ENCODE measurements at places on chromosomes 11 and 22. TPM values are rescaled to one million over a fixed set of nuclear protein-coding genes. Genes with fewer than 3 reads are reported as not detected.

GRCh38 chr11:88117281-88117858, 57.9 kb downstream of the RAB38 start:
- H3K27ac ChIP-seq: no peak overlapping the region
- H3K4me1 ChIP-seq: no peaks in the 10 kb centered on the region
- DNase-seq: no peak
- H3K36me3 ChIP-seq: no peaks in the 10 kb centered on the region

MS4A4A gene
- total RNA-seq: 24.6 TPM

- H3K36me3 ChIP-seq: no peaks in the 10 kb centered on the region
- no peak overlapping the region for H3K27ac ChIP-seq
- H3K4me3 ChIP-seq: no peak overlapping the region
- no peak for DNase-seq
- no peaks in the 10 kb centered on the region for H3K27me3 ChIP-seq
These were observed 2.3 kb downstream of the ACY3 start for GRCh38 chr11:67648140-67648795.

GRCh38 chr22:29113319-29113718, 40.5 kb downstream of the KREMEN1 start:
- H3K4me3 ChIP-seq: no peak overlapping the region
- no peak for DNase-seq
- H3K36me3 ChIP-seq: no peaks in the 10 kb centered on the region

PSMC3 gene
- total RNA-seq: 98.5 TPM

TCN1 gene
- total RNA-seq: not detected

DNA sequence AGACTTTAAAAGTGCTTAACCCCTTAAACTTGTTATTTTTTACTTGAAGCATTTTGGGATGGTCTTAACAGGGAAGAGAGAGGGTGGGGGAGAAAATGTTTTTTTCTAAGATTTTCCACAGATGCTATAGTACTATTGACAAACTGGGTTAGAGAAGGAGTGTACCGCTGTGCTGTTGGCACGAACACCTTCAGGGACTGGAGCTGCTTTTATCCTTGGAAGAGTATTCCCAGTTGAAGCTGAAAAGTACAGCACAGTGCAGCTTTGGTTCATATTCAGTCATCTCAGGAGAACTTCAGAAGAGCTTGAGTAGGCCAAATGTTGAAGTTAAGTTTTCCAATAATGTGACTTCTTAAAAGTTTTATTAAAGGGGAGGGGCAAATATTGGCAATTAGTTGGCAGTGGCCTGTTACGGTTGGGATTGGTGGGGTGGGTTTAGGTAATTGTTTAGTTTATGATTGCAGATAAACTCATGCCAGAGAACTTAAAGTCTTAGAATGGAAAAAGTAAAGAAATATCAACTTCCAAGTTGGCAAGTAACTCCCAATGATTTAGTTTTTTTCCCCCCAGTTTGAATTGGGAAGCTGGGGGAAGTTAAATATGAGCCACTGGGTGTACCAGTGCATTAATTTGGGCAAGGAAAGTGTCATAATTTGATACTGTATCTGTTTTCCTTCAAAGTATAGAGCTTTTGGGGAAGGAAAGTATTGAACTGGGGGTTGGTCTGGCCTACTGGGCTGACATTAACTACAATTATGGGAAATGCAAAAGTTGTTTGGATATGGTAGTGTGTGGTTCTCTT, 2.8 kb downstream of the MALAT1 start:
- H3K27ac ChIP-seq: peak overlapping the region; percentile 95
- peaks cover 5% of the 10 kb centered on the region for H3K4me1 ChIP-seq
- H3K36me3 ChIP-seq: no peaks in the 10 kb centered on the region
- no peak for DNase-seq

GRCh38 chr11:12692229-12693075, 18.2 kb downstream of the TEAD1 start:
- peak overlapping the region; percentile 54 for H3K4me3 ChIP-seq
- H3K27me3 ChIP-seq: no peaks in the 10 kb centered on the region
- H3K4me1 ChIP-seq: no peaks in the 10 kb centered on the region
- peak; percentile 73 for DNase-seq
- peak overlapping the region; percentile 96 for H3K27ac ChIP-seq

DNA sequence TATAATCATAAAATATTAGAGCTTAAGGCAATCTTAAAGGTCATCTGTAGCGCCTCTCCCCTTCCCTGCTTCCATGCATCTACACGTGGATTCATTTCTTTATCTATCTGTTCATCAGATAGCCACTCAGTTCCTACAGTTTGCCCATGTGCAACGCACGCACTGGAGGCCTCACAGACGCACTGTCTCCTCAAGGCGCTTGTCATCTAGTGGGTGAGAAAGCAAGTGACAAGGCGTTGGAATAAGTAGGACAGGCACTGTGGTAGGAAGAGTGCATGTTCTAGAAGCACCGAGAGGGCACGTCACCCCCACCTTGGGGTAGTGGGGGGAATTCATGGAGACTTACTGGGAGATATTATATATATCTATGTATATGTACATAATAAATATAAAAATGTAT, 20.8 kb upstream of the JAM3 start:
- no peaks in the 10 kb centered on the region for H3K36me3 ChIP-seq
- H3K4me3 ChIP-seq: no peak overlapping the region
- DNase-seq: no peak
- no peak overlapping the region for H3K27ac ChIP-seq
- H3K4me1 ChIP-seq: no peaks in the 10 kb centered on the region

RASGRP2 gene
- 10.0 TPM for total RNA-seq

- H3K36me3 ChIP-seq: no peaks in the 10 kb centered on the region
- DNase-seq: peak; percentile 67
- H3K27ac ChIP-seq: peak overlapping the region; percentile 77
- H3K4me3 ChIP-seq: no peak overlapping the region
- H3K4me1 ChIP-seq: no peaks in the 10 kb centered on the region
These were observed 79.1 kb upstream of the KCNQ1OT1 start for GRCh38 chr11:2778630-2779498.

KCNQ1 gene
- 6.2 TPM for total RNA-seq

SLC22A8 gene
- not detected for total RNA-seq

SGSM1 gene
- total RNA-seq: 1.9 TPM

- no peaks in the 10 kb centered on the region for H3K27me3 ChIP-seq
- H3K36me3 ChIP-seq: no peaks in the 10 kb centered on the region
- no peak overlapping the region for H3K27ac ChIP-seq
- no peak for DNase-seq
- H3K4me3 ChIP-seq: no peak overlapping the region
These were observed 41.2 kb upstream of the ARL14EP start for GRCh38 chr11:30281476-30282288.

MS4A14 gene
- total RNA-seq: 2.3 TPM

DNA sequence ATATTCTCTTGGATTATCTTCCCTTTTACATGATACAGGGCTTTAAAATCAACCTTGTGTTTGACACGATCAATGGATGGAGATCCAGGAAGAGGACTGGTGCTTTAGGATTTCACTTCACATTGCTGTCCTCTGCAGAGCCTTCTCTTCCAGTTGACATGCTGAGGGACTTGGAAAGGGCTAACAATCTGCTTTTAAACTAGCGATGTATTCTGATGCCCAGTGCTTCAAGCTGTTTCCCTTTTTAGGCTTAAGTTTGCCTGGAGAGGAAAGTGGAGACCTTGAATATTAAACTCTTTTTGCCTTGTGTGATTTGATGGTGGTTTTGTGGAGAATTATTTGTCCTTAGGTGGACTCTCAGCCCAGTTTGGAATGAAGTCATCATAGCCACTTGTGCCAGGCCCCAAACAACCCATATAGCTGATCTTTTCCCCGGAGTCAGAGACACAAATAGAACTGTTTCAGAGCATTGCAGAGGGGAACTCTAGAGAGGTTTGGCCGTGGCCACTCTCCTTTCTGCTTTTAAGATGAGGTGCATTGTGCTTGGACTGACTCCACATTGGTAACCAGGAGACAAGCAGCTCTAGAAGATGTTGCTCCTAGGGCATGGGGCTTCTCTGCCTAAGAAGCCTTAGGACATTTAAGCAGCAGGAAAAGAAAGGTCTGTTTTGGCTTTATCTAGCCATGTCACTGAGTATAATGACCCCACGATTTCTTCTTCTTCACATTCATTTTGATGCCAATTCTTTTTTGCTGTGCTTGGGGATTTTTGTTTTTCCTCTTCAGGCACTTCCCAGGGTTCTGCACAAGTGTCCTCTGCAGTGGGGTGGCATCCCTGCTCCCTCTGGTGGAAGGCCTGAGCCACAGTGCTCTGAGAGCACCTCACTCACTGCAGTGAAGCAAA, 152.8 kb downstream of the NCAM1 start:
- H3K36me3 ChIP-seq: no peaks in the 10 kb centered on the region
- H3K4me1 ChIP-seq: no peaks in the 10 kb centered on the region
- H3K27me3 ChIP-seq: no peaks in the 10 kb centered on the region
- no peak overlapping the region for H3K27ac ChIP-seq
- peak; percentile 66 for DNase-seq

DNA sequence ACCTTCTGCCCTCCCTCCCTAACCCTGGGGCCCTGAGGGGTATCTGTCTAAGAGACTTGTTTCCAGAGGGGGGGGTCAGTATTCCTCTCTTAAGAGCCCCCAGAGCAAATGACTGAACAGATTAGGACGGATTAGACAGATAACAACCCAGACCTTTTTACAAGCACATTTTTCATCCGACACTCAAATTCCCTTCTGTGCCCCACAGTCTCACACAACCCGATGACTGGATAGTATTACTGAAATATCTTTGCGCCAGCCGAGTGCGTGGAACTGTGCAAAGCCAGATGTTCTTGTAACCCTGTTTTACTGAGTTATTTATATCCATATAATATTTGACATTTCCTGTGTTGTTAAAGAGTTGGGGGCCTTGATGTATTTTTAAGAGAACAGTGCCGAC, 30.9 kb upstream of the FLI1 start:
- H3K4me1 ChIP-seq: no peaks in the 10 kb centered on the region
- H3K27me3 ChIP-seq: peaks cover 10% of the 10 kb centered on the region
- H3K27ac ChIP-seq: no peak overlapping the region
- H3K36me3 ChIP-seq: no peaks in the 10 kb centered on the region
